Astrocyte (in vitro differentiated cells and primary cell): ENCODE measurements at places on chromosomes 4 and X.

DNA sequence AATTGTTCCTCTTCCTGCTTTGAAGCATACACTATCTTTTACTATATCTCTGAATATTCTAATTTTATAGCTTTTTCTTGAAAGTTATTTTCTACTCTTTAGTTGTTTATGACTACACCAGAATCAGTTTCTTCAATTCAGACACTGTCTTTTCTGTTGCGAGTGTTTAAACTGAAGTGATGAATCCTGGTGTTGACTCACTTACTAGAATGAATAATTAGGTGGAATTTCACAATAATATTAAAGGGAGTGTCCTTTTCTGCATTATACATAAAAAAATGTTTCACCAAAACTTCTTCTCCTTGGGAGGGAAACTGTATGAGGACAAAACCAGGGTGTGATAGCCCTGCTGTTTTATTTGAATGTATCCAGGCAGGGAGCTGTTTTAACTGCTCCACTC lies 1383.1 kb downstream of the C4orf33 start:
- H3K4me1 ChIP-seq = peaks cover 2% of the 10 kb centered on the region
- H3K27ac ChIP-seq = no peak overlapping the region
- peak; percentile 4 for DNase-seq
- no peaks in the 10 kb centered on the region for H3K36me3 ChIP-seq
- H3K27me3 ChIP-seq = no peaks in the 10 kb centered on the region
- no peak overlapping the region for H3K4me3 ChIP-seq

GRCh38 chr4:87497578-87497977 lies 31.6 kb downstream of the SPARCL1 start:
- no peaks in the 10 kb centered on the region for H3K27me3 ChIP-seq
- no peak overlapping the region for H3K27ac ChIP-seq
- no peak overlapping the region for H3K4me3 ChIP-seq
- no peak for DNase-seq

DNA sequence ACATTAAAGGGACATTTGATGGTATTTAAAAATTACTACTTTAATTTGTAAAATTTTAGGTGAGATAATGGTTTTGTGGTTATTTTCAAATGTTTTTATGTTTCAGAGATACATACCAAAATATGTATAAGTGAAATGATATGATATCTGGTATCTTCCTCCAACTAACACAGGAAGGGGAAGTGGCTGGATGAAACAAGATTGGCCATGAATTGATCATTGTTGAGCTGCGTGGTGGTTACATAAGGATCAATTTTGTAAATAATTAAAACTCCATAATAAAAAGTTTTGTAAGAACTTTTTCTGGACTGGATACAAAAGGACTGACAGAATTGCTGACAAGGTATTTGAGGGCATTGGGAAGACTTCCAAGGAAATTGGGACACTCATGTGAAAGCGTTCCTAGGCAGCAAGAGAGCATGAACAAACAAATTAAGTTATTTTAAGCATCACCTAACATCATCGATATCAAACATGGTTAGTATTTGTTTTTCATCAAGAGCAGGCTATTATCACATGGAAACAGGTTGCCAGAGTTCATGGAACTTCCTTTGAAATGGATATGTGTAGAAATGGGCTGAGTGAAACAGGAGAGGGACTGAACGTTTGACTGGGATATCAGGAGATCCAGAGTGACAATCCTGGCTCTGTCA lies 4.4 kb upstream of the PGM2 start:
- peaks cover 3% of the 10 kb centered on the region for H3K4me1 ChIP-seq
- no peak overlapping the region for H3K4me3 ChIP-seq
- no peak for DNase-seq
- H3K27me3 ChIP-seq = no peaks in the 10 kb centered on the region
- no peak overlapping the region for H3K27ac ChIP-seq
- no peaks in the 10 kb centered on the region for H3K36me3 ChIP-seq

- H3K27ac ChIP-seq = no peak overlapping the region
- no peaks in the 10 kb centered on the region for H3K27me3 ChIP-seq
- no peak overlapping the region for H3K4me3 ChIP-seq
- no peaks in the 10 kb centered on the region for H3K4me1 ChIP-seq
- no peaks in the 10 kb centered on the region for H3K36me3 ChIP-seq
These were observed 700.7 kb downstream of the PCDH18 start for GRCh38 chr4:136831553-136831952.
